Natural killer cell (primary cell): ENCODE measurements at places on chromosomes 6 and 20.

- H3K36me3 ChIP-seq = no peaks in the 10 kb centered on the region
- no peak overlapping the region for H3K4me3 ChIP-seq
- no peaks in the 10 kb centered on the region for H3K27me3 ChIP-seq
- DNase-seq = no peak
- H3K27ac ChIP-seq = no peak overlapping the region
Measured at GRCh38 chr6:75532521-75532920, 38.9 kb upstream of the FILIP1 start.

GRCh38 chr20:63330940-63331339 lies 30.2 kb downstream of the CHRNA4 start:
- no peak overlapping the region for H3K27ac ChIP-seq
- DNase-seq = no peak

DNA sequence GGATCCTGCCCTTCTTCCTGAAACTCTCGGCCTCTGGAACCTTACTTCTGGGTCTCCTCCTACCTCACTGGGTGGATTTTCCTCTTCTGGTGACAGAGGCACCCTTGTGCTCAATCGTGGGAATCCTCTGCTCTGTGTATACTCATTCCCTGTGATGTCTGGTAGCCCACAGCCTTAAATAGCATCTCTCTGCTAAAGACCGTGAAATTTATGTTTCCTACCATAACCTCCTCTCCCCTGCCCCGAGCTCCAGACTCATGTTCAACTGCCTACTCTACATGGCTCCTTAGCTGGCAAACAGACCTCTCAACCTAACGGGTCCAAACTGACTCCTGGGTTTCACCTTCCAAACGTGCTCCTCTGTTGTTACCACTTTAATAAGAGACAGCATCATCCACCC lies 9.9 kb downstream of the MMP9 start:
- H3K36me3 ChIP-seq = no peaks in the 10 kb centered on the region
- H3K4me3 ChIP-seq = no peak overlapping the region
- H3K4me1 ChIP-seq = peaks cover 32% of the 10 kb centered on the region
- H3K27ac ChIP-seq = no peak overlapping the region

GRCh38 chr6:155461556-155461955 lies 5.9 kb upstream of the NOX3 start:
- DNase-seq = no peak
- H3K27ac ChIP-seq = no peak overlapping the region
- peaks cover 3% of the 10 kb centered on the region for H3K27me3 ChIP-seq

- H3K27ac ChIP-seq = no peak overlapping the region
- H3K27me3 ChIP-seq = peaks cover 20% of the 10 kb centered on the region
- no peaks in the 10 kb centered on the region for H3K36me3 ChIP-seq
- peaks cover 4% of the 10 kb centered on the region for H3K4me1 ChIP-seq
- H3K4me3 ChIP-seq = no peak overlapping the region
Measured at GRCh38 chr20:63252284-63252711, 2.0 kb downstream of the NKAIN4 start.

DNA sequence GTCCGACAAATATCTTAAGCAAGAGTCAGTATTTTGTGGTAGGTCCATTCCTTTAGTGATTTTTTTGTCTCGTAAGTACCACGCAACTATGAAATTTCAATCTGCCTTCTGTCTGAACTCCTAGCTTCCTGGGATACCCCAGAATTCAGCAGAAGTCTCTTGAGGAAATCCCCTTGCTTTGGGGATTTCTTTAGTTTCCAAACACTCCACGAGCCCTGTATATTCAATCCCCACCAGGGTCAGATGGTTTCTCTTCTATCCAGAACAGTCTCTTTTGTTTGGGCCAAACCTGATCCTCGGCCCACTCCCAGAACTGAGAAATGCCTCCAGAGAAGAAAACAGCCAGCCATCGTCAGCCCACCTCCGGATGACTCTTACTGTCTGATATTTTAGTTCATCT lies 113.0 kb downstream of the CHD6 start:
- no peak for DNase-seq
- H3K27me3 ChIP-seq = no peaks in the 10 kb centered on the region
- H3K4me1 ChIP-seq = no peaks in the 10 kb centered on the region
- no peak overlapping the region for H3K4me3 ChIP-seq
- H3K27ac ChIP-seq = no peak overlapping the region
- peaks cover 11% of the 10 kb centered on the region for H3K36me3 ChIP-seq
